Type B pancreatic cell (in vitro differentiated cells): ENCODE measurements at places on chromosomes 12 and 14. TPM values are rescaled to one million over a fixed set of nuclear protein-coding genes. Genes with fewer than 3 reads are reported as not detected.

KLHL33 gene
- not detected in 2 replicates for total RNA-seq

SSTR1 gene
- 11.0 and 31.8 TPM in 2 replicates for total RNA-seq

JPH4 gene
- 0.33 and 8.3 TPM in 2 replicates for total RNA-seq

TAS2R9 gene
- total RNA-seq, result not detected in 2 replicates

FGF6 gene
- not detected in 2 replicates for total RNA-seq

CRIP1 gene
- total RNA-seq, result 5.1 and 15.4 TPM in 2 replicates

RAD9B gene
- total RNA-seq, result 0.12 and 0.46 TPM in 2 replicates

HOXC6 gene
- total RNA-seq, result 4.8 and 23.0 TPM in 2 replicates
